ENCODE measurements at places on chromosomes 1 and 21.

DNA sequence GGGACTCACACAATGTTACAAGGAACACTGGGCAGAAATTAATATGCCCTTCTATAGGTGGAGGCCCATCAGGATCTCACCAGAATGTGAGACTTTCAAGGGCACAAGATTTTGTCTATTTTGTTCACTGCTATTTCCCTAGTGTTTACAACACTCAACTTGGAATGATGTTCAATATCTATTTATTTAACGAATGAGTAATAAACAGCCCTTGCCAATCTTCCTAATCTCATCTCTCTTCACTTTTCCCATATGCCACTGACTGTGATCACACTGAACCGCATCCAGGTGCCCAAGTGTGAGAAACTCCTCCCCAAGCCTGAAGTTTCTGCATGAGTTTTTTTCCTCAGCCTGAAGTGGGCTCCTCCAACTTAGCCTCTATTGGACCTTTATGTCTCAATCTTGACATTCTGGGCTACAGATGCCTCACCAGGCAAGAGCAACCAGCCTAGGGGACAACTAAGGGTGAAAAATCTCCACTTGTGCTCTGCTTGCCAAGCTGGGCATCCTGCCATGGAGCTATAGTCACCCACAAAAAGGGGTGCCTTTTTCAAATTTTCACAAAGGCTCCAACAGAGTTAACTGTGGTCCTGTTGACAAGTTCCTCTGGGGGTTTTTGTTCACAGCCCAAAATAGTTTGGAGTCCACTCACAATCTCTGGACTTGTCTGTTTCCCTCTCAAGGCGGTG is 105.6 kb downstream of the PLPP3 start:
- DNase-seq: no peak

DNA sequence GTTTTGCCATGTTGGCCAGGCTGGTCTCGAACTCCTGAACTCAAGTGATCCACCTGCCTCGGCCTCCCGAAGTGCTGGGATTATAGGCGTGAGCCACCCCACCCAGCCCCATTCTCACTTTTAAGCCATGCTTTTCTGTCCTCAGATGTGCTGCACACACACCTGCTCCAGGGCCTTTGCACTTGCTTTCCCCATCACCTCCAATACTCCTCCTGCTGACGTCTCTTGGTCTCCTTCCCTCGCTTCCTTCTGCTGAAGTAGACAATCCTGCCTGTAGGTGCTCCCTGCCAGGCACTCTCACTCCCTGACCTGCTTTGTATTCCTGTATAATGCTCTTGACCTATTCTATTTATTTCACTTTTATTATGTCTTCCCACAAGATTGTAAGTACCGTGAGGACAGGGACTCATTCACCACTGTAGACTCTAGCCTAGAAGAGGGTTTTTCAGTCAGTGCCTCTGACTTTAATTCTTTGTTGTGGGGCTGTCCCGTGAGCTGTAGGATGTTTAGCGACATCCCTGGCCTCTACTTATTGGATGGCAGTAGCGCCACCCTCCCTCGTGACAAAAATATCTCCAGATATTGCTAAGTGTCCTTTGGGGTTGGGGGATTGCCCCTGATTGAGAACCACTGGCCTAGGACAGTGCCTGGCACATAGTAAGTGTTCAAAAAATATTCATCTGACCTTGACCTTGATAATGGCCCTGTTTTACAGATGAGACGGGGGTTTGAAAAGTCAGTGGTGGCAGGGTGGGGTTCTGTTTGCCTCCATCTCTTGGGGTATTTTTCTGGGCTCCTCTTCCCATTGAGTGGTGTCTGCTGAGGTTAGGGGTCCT is 4.6 kb downstream of the TNFRSF1B start:
- no peak for DNase-seq

- DNase-seq: no peak
Observed at GRCh38 chr1:246794048-246794827, 70.0 kb downstream of the SCCPDH start.

DNA sequence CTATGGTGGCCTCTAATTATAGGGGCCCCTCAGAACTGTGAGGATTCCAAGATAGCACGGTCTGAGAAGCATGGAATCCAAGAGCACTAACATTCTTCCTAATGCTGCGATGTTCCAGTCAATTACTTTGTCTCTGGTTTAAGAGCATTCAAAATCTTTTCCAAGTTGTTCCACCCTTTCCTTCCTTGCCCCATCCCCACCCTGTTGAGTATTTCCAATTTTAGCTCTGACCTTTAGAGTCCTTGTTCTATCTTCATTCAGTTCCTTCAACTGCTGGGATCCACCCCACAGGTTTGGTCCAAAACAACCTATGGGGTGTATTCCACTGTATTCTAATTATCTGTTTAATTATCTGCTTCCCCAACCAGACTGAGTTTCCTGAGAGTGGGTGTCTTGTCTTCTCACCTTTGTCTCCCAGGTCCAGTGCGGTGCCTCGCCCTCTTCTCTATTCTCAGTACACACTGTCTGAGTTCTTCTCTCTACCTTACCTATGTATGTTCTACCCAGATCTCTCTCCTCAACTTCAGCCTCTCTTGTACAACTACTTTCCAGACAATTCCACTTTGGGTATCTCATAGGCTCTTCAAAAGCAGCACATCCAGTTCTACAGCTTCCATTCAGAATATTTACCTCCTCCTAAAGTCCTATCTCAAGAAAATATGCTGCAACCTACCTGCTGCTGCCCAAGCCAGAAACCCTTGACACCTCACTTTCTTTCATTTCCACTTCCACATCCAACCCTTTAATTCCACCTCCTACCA is 25.0 kb upstream of the BCL9 start:
- DNase-seq: no peak

DNA sequence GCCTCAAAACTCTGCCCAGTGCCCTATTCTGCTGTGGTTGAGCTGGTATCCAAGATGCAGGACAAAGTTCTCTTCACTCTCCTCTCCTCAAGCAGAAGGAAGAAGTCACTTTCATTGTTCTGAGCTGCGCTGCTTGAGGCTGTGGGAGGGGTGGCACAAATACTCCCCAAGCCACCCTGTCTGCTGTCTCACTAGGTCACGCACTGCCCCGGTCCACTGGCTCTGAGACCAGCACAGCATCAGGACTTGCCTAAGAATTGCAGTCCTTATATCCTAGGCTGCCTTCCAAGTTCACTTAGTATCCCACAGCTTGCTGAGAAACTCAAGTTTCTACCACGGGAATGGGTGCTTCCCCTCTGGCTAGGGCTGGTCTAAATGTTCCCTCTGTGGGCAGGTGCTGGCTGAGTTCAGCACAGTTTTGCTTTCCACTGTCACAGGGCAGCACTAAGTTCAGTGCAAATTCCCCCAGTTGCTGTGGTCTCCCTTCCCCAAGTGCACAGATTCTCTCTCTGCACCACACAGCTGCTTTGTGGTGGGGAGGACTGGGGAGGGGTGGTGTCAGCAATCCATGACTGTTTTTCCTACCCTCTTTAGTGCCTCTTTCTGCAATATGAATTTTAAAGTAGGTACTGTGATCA is 32.4 kb downstream of the SLC9C2 start:
- DNase-seq: no peak

GRCh38 chr1:10502206-10502605 is 27.5 kb downstream of the PEX14 start:
- no peak for DNase-seq

DNA sequence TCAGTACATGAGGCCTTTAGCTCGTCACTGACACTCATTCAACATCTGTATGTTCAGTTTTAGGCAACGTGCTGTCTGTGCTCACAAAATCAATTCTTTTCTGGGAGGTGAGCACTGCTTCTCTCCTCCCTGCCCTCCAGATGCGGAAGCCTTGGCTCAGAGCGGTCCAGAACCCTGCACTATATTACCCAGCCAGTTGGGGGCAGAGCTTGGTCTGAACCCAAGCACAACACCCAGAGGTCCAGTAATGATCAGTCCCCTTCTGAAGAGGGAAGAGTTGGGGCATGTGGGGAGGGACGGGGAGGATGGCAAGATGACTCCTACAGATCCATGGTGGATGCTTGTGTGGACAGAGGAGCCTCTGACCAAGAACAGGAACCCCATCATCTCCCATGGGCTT is 5.6 kb upstream of the DSCAM start:
- DNase-seq: no peak

GRCh38 chr1:238501290-238501689 is 610.6 kb upstream of the ZP4 start:
- no peak for DNase-seq

GRCh38 chr1:27624467-27625178 is 10.4 kb downstream of the FGR start:
- peak; percentile 71 for DNase-seq

DNA sequence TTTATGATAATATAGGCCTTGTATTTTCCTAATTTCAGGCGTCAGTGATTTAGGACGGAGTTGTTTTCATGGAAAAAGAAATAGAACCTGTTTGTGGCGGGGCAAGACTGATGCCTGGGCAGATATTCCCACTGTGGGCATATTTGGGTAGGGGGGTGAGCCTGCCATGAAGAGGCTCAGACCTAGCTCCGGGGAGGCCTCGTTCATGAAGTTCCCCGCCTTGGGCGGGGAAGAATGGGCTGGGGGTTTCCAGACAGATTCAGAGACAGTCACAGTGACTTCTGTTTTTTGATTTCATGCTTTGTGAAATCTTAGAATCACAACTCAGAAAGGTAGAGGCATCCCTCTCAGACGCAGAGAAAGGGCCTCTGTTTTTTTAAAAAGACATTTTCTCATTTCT is 36.1 kb downstream of the RUNX3 start:
- no peak for DNase-seq

- no peak for DNase-seq
Observed at GRCh38 chr21:30126576-30126975, 40.0 kb downstream of the CLDN17 start.

- DNase-seq: peak; percentile 71
Observed at GRCh38 chr1:169138866-169139670, 32.6 kb downstream of the ATP1B1 start.

- no peak for DNase-seq
Observed at GRCh38 chr1:18938707-18939070, 17.8 kb downstream of the IFFO2 start.

GRCh38 chr1:119483441-119484200 is 23.4 kb upstream of the HSD3B1 start:
- no peak for DNase-seq

DNA sequence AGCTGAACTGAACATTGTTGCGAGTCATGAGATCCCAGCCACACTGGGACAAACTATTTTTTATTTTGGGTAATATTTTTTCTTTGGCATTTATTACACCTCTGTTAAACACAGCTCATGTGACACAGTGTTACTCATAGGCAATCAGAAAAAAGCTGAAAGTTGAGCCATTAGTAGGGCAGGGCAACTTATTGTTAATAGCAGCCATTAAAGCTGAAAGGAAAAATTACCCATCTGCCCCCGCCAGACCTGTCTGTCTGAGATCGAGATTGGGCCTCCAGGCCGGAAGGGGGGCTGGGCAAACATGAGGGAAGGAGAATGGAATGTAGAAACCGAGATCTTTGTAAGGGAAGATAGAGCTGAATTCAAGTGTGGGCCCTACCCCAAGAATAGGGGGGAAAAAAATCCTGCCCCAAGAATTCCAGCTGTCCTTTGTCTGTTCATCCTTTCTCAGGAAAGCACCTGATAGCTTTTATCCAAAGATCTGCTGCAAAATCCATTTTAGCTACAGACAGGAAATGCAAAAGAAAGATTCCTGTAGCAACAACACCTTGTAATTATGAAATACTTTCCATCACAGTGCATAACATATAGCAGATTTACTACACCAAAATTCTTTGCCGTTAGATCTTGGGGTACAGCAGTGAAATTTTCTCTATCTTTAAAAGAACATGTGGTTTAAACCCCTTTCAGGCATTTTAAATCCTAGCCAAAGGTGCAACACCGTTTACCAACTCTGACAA is 212.8 kb downstream of the PBX1 start:
- DNase-seq: no peak

GRCh38 chr1:29798699-29799566 is 562.6 kb downstream of the PTPRU start:
- DNase-seq: no peak

DNA sequence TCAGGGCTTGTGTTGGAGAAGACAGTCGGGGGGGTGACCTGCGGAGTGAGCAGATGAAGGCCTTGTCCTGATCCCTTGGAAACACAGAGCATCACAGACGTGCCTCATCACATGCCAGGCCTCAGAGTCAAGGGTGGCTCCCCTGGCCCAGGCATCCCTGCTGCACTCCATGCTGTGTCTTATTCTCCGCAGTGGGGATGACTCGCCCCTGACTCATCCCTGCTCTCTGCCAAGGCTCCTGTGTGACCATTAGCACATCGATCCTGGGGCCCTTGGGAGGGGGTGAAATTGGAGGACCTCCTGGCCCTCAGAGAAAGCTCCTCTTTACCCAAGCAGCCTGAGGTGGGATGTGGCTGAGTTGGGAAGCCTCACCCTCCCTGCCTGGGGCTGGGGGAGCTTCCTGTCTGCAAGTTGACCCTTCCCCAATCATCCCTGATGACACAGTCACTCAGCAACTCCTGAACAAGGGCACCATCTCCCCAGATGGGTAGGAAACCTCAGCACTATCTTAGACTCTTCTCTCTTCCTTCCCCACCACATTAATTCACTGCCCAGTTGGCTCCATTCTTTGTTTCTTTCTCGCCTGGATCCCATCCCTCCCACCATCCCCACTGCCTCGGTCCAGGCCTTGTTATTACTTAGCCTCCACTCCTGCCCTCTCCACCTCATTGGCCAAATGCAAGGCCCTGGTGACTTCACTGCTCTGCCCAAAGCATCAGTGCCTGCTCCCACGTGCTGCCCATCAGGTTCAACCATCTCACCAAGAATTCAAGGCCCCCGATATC is 74.6 kb downstream of the CAMK2N1 start:
- no peak for DNase-seq

- no peak for DNase-seq
Observed at GRCh38 chr1:248820041-248820585, 5.6 kb downstream of the SH3BP5L start.

DNA sequence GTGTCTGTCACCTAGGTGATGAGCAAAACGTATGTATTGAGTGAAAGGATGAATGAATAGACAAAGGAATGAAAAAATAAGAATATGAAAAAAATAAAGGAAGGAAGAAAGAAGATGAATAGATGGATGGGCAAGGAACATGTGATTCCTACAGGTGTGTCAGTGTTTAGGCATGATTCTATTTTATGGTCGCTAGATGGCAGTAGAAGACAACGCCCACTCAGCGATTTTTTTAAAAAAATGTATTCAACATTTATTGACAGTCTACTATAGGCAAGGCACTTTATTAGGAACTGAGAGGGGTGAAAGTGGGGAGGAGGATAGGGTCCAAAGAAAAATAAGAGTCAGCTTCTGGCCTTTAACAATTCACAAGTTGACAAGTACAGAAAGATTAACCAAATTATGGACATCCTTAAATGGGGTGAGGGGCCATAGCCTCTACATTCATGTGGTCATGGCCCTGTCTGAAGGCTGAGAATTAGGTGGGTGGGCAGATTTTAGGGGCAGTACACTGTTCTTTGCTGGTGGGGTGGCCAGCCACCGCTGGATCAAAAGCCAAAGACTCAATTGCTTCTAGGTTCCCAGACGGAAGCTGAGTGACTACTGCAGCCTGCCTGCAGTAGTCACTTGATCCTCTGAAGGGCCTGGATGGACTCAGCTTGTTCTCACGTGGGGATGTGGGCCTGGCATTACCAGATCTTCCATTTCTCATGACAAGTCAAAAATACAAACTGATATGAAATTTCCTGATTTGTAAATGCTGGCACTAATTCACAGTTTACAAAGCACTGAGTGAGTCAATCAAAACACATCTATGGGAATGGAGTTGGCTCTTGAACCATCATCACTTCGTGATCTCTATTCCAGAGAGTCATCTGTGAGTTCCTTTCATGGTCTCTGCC is 83.9 kb downstream of the FASLG start:
- no peak for DNase-seq

- DNase-seq: no peak
Observed at GRCh38 chr1:115495625-115496024, 146.1 kb upstream of the VANGL1 start.

Data from GM06990 (cell line).